ENCODE measurements at places on chromosomes 1 and 21. TPM values are rescaled to one million over a fixed set of nuclear protein-coding genes. Genes with fewer than 3 reads are reported as not detected.

Gene PATJ
- 6.1 TPM for total RNA-seq

Gene CACNA1S
- not detected for total RNA-seq

Gene LEMD1
- total RNA-seq, result not detected

Gene LCE1D
- not detected for total RNA-seq

Gene RAB13
- total RNA-seq, result 44.3 TPM

Gene TRAF3IP3
- not detected for total RNA-seq

Gene SGIP1
- total RNA-seq, result under 0.01 TPM

Gene NID1
- 50.9 TPM for total RNA-seq

Gene PTPRC
- total RNA-seq, result 0.98 TPM

Gene DCAF6
- 42.7 TPM for total RNA-seq

Gene GBP7
- total RNA-seq, result not detected

Gene CRYAA
- not detected for total RNA-seq

Gene LCE4A
- total RNA-seq, result not detected

Gene ZBTB8B
- total RNA-seq, result under 0.01 TPM

Gene RIPPLY3
- total RNA-seq, result not detected

Gene BTBD19
- total RNA-seq, result 4.2 TPM

Gene KLHDC7A
- not detected for total RNA-seq

Gene PRAMEF27
- total RNA-seq, result not detected

Gene S100A1
- total RNA-seq, result 5.1 TPM

Gene HAO2
- not detected for total RNA-seq

Gene OR2G6
- total RNA-seq, result not detected

Gene CSMD2
- 1.1 TPM for total RNA-seq

Gene TMEM234
- 14.9 TPM for total RNA-seq

Gene LMX1A
- not detected for total RNA-seq

Gene CD1B
- total RNA-seq, result not detected

Gene TGFBR3
- total RNA-seq, result 4.5 TPM

Gene PLA2G5
- total RNA-seq, result not detected

Gene DPYD
- 32.5 TPM for total RNA-seq

Gene CFAP107
- not detected for total RNA-seq

Gene PAQR6
- total RNA-seq, result 0.12 TPM

Gene CAPZB
- 324 TPM for total RNA-seq

Gene MROH7
- total RNA-seq, result not detected

Gene GCSAML
- total RNA-seq, result 0.12 TPM

Gene ALX3
- not detected for total RNA-seq

Gene HSD3B1
- total RNA-seq, result not detected

Gene ESPN
- 0.10 TPM for total RNA-seq

Gene NBPF26
- total RNA-seq, result 3.3 TPM

Gene LAX1
- total RNA-seq, result not detected

Gene SPOCD1
- 12.4 TPM for total RNA-seq

Gene LINGO4
- total RNA-seq, result not detected

Gene TP73
- total RNA-seq, result not detected

Gene CD247
- not detected for total RNA-seq

Gene UTS2
- total RNA-seq, result 0.10 TPM

Gene EPHX1
- 25.0 TPM for total RNA-seq

Gene NDUFS5
- 839 TPM for total RNA-seq

Gene KISS1
- total RNA-seq, result 7.0 TPM

Gene MPZ
- total RNA-seq, result 0.39 TPM

Gene SPATA46
- not detected for total RNA-seq

Gene HTR6
- not detected for total RNA-seq

Gene KCND3
- not detected for total RNA-seq
